ENCODE measurements at places on chromosomes 13 and 19.

- no peak for DNase-seq
These were observed 70.6 kb upstream of the KLF12 start for GRCh38 chr13:74204602-74205312.

GRCh38 chr19:15452111-15453047 lies 2.6 kb upstream of the WIZ start:
- no peak for DNase-seq

- no peak for DNase-seq
These were observed 62.9 kb upstream of the MCF2L start for GRCh38 chr13:112905990-112906641.

DNA sequence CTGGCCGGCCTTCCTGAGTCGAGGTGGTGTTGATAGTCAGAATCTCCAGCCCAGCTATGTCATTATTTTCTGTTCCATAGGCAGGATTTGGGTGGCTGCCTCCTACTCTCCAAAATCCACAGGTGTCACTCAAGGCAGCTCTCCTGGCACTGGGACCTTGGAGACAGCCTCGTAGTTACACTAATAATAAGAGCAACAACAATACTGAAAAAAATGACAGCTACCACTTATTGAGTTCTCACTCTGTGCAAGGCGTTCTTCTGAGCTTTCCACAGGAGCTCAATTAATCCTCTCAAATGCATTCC lies 12.2 kb upstream of the KLK12 start:
- DNase-seq = no peak

- no peak for DNase-seq
These were observed 42.0 kb downstream of the TNFRSF19 start for GRCh38 chr13:23612182-23612581.

DNA sequence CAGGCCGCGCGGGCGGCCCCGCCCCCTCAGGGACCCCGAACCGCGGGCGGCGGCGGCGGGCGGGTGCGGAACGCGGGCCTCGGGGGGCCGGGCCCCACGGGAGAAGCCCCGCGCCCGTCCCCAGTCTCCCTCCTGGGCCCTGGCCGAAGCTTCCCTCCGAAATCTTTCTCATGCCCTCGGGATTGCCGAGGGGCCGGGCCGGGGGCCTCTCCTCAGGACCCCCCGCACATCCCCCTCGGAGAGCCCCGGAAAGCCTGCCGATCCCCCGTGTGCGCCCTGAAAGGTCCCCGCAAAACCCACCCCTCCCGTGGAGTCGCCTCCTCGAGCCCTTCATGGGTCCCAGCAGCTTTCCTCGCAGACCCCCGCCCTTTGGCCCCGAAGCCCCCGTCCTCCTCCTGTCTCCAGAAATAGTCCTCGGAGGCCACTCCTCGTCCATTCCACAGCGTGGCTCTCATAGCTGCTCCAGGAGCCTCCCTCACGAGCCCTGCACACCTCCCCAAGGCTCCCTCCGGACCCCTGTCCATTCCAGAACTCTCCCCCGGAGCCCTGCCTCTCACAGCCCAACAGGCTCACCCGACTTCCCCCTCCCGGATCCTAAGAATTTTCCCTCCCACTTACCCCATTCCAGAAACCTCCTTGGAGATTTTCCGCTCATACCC lies 555 bp downstream of the SAMD4B start:
- DNase-seq = peak; percentile 36

DNA sequence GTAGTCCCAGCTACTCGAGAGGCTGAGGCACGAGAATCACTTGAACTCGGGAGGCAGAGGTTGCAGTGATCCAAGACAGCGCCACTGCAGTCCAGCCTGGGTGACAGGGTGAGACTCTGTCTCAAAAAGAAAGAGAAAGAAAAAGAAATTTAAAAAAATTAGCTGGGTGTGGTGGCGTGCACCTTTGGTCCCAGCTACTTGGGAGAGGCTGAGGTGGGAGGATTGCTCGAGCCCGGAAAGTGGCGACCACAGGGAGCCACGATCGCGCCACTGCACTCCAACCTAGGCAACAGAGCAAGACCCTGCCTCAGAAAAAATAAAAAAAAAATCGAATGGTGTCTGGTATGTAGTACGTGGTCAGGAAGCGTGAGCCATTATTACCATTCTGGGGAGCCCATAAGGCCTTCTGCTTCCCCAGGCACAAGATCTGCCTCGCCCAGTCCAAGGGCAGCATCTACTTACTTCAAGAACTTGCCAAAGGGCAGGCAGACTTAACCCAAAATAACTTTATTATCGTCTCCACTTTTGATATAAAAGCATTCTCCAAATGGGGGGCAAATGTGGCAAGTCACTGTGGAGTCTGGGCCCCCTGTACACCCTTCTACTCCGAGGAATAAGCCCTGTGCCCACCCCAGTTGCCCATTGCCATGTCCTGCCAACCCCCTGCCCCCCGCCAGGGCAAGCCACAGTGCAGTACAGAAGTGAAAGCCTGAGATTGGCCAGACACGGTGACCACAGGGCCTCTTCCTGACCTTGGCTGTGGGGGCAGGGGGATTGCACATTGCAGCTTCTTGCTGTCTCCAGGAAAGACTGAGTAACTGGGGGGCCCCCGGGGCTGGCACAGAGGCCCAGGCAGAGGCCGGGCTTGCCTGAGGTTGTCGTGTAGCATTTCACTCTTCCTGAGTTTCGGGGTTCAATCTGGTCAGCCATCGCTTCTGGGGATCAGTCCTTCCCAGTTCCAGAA lies 12.6 kb downstream of the CCL25 start:
- DNase-seq = no peak

DNA sequence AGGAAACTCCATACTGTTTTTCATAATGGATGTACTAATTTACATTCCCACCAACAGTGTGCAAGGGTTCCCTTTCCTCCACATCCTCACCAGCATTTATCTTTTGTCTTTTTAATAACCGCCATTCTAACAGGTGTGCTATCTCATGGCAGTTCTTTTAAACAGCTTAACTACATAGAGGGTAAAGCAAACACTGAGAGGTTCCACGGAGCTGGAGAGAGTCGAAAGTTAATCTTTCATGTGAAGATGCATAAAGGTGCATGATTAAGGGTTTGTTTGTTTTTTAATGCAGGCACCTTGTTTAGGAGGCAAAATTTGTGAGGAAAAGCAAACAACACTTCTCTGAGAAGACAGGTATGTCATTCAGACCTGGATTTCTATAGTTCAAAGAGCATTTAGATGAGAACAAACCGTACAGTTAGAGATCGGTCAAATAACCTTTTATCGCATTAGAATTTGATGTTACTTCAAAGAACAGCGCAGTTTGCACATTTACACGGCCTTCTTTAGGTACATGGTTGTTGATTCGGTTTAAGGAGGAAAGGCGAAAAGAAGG lies 193.9 kb downstream of the RBM26 start:
- no peak for DNase-seq

GRCh38 chr19:572743-573518 lies 535 bp downstream of the BSG start:
- no peak for DNase-seq

Data from activated T-cell treated with anti-CD3 and anti-CD28 coated beads, Interleukin-2, amount 50 U/mL, for 1 hour (primary cell).